ENCODE measurements at places on chromosomes 6 and 20.

DNA sequence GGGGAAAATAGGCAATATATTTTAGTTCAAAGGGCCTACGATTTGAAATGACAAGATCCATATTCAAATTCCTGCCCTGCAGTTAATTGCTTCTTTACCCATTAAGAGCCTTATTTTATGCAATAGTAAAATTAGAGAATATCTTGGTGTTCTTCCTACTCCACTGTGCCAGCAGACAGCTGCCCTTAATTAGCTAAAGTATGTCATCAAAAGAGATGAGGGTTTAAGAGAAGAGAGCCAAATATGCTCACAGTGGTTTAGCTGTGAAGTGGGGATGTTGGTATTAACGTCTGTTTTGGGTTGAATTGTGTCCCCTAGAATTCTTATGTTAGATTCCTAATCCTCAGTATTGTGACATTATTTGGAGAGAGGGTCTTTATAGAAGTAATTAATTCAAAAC, 148.1 kb downstream of the MOXD1 start:
- DNase-seq = no peak

- no peak for DNase-seq
These were observed 22.4 kb upstream of the SNX9 start for GRCh38 chr6:157800420-157801237.

DNA sequence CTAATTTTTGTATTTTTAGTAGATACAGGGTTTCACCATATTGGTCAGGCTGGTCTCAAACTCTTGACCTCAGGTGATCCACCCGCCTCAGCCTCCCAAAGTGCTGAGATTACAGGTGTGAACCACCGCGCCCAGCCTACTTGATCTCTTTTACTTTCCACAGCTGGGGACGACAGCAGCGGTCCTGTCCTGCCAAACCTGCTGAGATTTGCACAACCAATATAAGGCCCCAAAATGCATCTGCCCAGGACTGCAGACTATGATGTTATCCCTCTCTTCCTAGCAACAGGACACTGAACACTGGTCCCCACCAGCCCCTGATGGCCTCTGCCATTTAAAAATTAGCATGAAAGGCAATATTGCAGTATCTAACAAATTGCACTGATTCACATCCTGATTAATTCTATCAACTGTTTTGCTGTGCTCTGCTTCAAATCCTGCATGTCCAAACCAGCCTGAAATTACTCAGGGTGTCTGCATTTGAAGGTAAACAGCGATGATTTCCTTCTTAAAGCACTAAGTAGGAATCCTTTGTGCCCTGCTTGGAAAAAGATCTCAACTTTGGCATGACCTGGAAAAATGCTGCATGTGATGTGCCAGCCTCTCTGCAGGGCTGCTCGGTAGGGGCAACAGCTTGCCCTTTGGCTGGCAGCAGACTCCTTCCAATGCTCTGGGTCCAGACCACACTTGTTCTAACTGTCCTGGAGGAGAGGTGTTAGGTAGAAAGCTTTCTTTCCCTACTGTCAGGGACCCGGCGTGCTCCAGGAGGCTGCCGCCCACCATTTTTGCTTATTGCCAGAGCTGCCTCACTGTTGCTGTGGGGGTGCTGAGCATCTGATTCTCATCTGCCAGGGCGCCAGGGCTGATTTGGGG, 27.4 kb upstream of the PXDC1 start:
- DNase-seq = no peak

GRCh38 chr6:143619824-143620401, 57.9 kb upstream of the PHACTR2 start:
- no peak for DNase-seq

DNA sequence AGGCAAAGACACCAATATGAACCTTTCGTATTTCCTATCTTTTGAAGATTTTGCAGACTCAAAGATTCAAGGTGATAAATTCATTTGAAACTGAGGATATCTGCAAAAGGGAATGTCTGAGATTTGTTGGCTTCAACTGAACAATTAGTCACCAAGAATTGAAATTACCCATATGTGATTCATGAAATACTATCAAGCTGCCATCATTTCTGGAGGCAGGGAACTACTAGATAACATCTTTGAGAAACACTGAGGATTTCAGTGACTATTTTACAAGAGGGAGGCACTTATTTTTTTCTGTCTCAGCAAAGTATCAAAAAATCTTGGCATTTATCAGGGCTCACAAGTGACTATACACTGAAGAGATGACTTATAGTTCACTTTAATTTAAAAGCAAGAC, 39.8 kb upstream of the MMS22L start:
- no peak for DNase-seq

- DNase-seq = no peak
These were observed 70.0 kb downstream of the PSMG4 start for GRCh38 chr6:3328796-3329195.

DNA sequence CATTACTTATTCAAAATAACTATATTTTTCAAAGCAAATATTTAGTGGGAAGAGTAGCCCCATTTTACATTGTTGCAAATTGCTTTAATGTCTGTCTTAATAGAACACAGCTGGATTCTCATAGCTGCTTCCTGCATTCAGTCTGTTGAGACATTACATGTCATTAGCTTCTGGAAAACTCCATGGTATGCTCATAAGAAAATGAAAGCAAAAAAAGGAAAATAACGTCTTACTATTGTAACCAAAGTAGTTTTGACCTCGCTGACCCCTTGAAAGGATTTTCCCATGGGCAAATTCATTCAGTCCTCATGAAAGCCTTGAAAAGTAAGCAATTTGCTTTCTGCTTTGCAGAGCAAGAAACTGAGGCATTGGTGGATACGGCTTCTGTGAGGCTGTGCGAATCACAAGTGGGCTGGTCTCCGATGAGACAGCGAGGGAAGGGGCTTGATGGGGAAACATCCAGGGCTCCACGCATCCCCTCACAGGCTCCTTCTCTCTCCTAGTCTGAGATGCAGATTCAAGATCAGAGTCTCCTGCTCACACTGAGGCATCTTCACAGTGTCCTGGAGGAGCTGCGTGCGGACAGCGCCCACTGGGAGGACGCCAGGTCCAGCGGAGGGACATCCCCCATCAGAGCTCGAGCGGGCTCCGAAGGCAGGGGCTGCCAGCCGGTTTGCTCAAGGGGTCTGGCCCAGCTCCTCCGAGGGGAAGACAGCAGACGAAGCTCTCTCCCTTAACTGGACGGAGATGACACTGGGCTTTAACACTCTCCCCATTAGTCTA, 3.3 kb downstream of the C20orf202 start:
- DNase-seq = no peak

DNA sequence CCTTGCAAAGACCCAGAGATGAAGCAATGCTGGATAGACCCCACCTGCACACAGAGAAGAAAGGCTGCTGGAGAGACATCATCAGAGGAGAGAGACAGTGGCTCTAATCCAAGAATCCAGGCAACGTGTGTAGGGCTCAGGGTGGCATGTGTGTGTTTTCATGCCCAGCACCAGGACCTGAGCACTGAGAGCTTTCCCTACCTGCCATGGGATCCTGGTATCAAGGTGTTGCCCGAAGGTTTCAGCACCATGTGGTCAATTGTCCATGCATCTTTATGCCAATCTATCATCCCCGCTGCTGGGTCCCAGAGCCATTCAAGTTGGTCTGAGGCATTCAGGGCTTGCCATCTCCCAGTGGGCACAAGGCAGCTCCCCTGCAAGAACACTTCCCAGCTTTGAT, 7.5 kb upstream of the CD93 start:
- no peak for DNase-seq

DNA sequence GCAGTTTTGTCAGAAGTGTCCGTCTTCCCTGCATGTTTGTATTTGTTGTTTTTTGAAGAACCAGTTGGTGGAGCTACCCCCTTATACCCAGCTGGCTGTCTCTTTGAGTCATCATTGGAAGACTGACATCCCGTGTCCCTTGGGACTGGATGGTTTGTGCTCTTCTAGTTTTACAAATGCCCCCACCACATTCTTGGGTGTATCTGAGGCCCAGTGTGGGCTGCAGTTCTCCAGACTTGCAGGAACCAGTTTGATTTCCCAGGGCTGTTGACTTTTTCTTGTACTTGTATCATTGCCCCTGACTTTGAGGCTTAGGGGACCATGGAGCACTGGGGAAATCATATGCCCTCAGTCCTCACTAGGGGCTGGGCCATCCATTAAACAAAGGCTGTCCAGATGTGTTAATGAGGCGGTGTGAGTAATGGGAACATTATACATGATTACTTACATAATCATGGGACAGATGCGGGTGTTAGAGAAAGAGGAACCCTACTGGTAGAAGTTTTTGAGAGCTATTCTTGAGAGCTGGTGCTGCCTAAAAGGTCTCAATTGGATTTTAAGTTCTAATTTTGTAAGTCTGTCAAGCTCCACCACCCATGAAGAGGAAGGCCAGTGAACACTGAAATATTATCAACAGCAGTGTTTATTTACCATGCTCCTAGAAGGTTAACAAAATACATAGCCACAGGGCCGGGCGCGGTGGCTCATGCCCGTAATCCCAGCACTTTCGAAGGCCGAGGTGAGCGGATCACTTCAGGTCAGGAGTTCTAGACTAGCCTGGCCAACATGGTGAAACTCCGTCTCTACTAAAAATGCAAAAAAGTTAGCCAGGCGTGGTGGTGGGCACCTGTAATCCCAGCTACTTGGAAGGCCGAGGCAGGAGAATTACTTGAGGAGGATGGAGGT, 8.5 kb downstream of the JARID2 start:
- DNase-seq = no peak

DNA sequence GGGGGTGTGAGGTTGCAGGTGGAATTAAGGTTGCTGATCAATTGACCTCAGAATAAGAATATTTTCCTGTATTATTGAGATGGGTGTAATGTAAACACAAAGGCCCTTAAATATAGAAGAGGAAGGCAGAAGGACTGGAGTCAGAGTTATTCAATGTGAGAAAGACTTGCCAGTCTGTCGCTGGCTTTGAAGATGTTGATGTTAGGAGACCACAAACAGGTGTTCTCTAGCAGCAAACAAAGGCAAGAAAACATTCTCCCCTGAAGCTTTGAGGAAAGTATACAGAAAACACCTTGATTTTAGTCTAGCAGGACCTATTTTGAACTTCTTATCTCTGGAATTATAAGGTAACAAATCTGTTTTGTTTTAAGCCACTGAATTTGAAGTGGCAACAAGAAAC, 138.9 kb upstream of the PTPRK start:
- no peak for DNase-seq

- no peak for DNase-seq
These were observed 23.3 kb upstream of the BCAS1 start for GRCh38 chr20:54093423-54094267.

GRCh38 chr20:18543216-18543615, 24.0 kb upstream of the SMIM26 start:
- DNase-seq = no peak

- no peak for DNase-seq
These were observed 73.9 kb downstream of the KCNB1 start for GRCh38 chr20:49408509-49409104.

DNA sequence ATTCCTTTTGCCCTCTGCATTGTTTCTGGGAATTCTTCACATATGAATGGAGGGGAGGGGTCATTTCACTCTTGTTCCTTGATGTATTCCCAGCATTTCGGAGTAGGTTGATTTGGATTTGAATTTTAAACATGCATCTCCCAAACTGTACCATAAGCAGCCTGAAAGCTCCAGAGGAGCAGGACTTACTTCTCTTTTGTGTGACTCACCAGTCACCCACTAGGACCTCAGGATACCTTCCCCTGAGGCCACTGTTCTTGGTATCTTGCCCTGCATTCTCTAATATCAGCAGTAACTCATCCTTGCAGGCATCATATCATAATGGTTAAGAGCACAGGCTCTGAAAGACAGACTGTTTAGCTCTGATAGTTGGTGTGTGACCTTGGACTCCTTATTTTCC, 703 bp downstream of the MRPL2 start:
- DNase-seq = no peak

DNA sequence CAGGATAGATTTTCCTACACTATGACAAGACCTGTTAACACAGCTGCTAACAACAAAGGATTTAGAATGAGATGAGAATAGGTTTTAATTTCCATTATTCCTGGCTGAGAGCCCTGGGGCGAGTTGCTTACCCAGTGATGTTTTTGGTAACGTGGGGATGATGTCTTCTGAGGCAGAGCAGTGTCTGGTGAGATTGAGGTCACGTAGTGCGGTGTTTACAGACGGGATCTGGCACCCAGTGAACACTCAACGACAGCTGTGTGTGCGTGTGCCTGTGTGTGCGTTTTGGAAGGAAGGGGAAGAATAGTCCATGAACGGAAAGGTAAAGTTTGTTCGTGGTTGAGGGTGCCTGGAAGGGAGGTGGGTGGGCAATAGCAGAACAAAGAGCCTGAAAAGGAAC, 384.7 kb downstream of the C6orf118 start:
- DNase-seq = no peak

GRCh38 chr6:170402318-170403040, 95.9 kb downstream of the FAM120B start:
- no peak for DNase-seq

GRCh38 chr6:95242560-95242959, 334.8 kb upstream of the MANEA start:
- DNase-seq = no peak

DNA sequence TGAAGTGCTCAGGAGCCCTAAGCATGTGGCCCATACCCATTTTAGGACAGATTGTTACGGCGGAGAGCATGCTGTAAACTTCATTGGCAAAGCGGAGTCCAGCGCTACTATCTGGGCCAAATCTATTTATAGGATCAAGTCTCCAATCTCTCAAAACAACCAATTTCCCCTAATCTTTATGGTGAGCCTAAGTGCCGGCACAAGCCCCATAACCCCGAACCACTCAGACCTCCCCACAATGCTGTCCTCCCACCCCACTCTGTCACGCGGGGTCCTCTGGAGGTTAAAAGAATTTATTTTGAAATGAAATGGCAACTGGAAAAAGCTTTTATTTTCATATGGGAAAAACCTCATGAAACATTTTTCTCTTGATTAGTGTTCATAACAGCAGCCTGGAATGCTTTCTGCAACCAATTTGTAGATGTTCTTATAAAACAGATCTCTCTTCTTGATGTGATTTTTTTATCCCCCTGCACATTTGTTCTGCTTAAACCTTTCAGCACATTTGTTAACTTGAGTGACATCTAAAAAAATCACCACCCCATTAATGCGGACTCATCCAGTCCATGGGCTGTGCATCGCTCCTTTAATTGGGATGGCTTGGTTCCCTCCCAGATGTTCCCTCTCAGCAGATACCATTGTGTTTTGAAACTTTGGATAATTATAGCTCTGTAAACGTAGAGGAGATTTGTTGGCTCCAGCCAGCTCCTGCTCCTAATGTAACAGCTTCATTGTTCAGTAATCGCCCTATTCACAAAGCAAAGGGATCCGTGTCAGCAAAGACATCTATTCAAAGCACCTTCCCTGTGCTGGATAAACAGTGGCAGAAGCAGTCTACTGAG, 323.6 kb downstream of the CD83 start:
- no peak for DNase-seq

GRCh38 chr6:2853769-2854395, 12.2 kb upstream of the SERPINB1 start:
- DNase-seq = no peak

All from immature natural killer cell (primary cell).